ENCODE measurements at places on chromosomes 3 and 15.

GRCh38 chr3:71244153-71244825 lies 339.2 kb downstream of the FOXP1 start:
- no peak for DNase-seq

GRCh38 chr15:74374648-74375302 lies 7.3 kb upstream of the CYP11A1 start:
- DNase-seq: no peak

- no peak for DNase-seq
These were observed 156.3 kb downstream of the STT3B start for GRCh38 chr3:31688984-31689383.

GRCh38 chr3:32106929-32107362 lies 526 bp downstream of the GPD1L start:
- no peak for DNase-seq

GRCh38 chr3:78706906-78707523 lies 1060.8 kb downstream of the ROBO1 start:
- DNase-seq: no peak

GRCh38 chr3:143979813-143980212 lies 8.2 kb downstream of the DIPK2A start:
- DNase-seq: no peak

DNA sequence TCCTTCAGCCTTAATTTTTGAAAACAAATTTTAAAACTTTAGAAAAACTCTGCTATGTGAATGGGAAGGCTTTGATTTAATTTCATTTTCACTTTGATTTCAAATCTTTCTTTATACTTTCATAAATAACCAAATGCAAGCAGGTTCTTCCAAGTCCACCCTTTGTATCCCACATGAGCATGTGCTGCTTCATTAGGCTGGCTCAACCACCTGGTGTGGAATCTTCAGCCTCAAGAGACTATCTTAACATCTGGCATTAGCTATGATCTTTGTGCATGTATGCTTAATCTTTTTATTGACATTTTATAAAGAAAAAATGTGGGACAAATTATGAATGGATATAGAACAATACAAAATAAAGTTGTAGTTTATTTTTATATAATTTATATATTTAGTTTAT lies 81.8 kb upstream of the MLF1 start:
- no peak for DNase-seq

GRCh38 chr15:72230197-72231065 lies 559 bp downstream of the PKM start:
- DNase-seq: peak; percentile 80

GRCh38 chr15:32029862-32030781 lies at the start of gene CHRNA7:
CHRNA7 (plus strand) TSS chr15:32030515; CDS start chr15:32030595, 80 bp downstream.
- DNase-seq: no peak

GRCh38 chr3:18556001-18556408 lies 130.9 kb upstream of the SATB1 start:
- no peak for DNase-seq

DNA sequence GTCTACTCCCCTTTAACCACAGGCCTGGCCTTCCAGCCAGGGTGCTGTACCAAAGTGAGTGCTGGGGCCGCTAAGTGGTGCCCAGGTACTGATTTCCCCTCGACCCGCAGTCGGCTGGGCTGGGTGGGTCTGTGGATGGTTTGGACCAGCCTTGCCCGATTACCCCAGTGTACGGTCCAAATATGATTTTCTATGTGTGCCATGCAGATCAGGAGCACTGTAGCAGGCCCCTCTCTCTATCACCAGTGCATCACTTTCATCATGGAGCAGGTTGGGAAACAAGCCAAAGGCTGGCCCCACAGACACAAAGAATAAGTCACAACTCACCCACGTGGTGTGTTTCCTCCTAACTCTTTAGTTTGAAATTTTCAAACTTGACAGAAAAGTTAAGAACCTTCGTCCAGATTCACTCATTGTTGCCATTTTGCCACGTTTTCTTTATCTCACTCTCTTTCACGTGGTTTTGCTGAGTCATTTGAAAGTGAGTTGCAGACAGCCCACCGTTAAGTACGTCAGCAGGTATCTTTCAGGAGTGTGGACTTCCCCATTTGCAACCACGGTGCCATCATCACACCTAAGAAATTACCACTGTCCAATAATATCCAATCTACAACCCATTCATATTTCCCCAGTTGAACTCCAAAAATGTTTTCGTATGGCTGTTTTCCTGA lies 37.0 kb downstream of the ZNF710 start:
- no peak for DNase-seq

DNA sequence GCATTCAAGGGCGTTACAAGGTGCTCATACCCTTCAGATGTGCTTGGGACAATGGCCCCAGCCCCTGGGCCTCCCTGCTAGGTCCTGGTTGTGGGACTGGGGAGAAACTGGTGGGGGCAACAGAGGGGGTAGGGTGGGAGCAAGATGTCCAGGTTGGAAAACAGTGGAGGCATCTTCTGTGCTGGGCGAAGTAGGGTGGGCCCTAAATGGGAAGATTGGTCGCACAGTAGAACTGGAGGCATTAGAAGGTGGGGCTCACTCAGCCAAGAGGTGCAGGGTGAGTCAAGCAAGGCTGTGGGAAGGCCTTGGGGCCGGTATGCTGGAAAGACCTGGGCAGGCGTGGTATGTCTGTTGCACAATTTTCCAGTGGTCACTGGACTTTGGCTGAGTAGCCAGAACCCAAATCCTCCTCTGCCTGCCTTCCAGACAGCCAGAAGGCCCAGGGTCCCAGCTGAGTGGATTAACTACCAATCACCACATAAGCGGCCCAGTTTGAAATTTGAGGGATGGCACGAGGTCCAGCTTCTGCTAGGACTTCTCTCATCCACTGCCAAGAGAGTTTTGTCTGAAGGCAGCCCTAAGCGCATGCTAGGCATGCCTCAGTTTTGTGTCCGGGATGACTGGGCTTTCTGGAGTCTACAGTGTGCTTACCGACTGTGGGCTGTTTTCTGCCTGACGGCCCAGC lies 74.5 kb downstream of the LSM3 start:
- DNase-seq: no peak

GRCh38 chr3:61158216-61158615 lies 93.0 kb downstream of the FHIT start:
- no peak for DNase-seq

- no peak for DNase-seq
These were observed 54.8 kb upstream of the VGLL4 start for GRCh38 chr3:11698326-11699082.

DNA sequence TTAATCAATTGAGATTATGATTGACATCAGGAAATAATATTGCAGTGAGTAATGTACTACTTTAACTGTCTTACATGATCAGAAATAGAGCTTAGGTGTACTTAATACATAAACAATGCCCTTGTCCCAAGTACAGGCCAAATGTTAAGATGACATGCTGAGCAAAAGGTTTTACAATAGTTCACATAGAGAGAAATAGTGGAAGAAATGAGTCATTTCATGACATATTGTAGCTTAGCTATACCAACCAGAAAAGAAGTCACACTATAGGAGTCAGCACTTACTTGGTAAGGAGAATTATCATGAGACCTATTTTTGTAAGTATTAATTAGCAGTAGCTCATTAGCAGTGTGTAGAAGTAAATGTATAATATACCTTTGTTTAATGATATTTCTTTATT lies 96.4 kb upstream of the NANOGP8 start:
- DNase-seq: no peak

DNA sequence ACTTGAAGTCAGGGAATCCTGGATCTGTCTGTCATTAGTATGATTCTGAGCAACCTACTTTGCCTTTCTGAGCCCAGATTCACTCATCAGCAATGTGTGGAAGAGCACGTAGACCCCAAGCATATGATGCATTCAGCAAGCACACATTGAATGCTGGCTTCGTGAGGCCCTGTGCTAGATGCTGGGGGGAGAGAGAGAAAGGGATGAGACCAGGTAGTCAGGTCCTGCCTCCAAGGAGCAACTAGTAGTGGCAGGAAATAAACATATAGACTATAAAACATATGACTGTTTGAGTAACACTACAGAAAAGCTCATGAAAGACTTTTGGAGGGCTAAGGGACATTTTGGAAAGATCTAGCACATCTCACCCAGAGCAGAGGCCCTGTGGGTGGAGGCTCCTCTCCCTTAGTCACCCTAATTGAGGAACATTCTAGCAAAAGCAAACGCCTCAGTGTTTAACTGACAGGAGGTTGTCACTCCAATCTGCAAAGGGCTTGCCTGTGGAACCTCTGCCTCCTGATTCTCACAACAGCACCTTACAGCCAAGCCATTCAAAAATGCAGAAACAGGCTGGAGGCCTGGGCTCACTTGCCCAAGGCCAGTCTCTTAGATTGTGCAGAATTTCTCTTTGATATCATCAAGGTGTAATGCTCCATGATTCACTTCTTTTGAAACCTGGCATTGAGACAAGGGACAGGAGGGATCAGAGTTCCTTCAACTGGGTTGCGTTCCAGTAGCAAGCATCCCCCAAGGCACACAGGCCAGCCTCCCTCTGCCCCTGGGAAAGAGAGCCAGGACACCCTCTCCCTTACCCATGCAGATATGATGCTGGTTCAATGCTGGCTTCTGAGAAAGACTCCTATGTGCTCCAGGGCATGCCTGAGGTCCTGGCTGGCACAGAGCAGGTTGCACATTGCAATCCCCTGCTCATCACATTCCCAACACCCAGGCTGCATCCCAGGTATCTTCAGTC lies 26.1 kb downstream of the STARD5 start:
- DNase-seq: no peak

GRCh38 chr15:53576841-53577240 lies 182.6 kb downstream of the WDR72 start:
- no peak for DNase-seq

- peak; percentile 60 for DNase-seq
These were observed 36.5 kb upstream of the KLHL6 start for GRCh38 chr3:183591881-183592521.

DNA sequence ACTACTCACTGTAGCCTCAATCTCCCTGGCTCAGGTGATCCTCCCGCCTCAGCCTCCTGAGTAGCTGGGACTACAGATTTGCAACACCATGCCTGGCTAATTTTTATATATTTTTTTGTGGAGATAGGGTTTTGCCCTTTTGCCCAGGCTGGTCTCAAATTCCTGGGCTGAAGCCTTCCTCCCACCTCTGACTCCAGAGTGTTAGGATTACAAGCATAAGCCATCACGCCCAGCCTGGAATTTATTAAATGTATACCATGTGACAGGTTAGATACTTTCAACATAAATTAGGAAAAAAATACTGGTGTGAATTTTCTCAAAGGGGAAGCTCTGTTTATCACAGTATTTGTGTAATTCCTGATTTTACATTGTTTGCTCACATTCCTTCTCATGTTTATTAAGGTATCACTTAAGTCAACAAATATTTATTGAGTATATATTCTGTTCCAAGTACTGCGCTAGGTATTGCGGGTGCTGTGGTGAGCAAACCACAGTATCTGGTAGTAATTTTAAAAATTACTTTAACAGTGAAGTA lies 24.8 kb downstream of the PPP4R2 start:
- no peak for DNase-seq

DNA sequence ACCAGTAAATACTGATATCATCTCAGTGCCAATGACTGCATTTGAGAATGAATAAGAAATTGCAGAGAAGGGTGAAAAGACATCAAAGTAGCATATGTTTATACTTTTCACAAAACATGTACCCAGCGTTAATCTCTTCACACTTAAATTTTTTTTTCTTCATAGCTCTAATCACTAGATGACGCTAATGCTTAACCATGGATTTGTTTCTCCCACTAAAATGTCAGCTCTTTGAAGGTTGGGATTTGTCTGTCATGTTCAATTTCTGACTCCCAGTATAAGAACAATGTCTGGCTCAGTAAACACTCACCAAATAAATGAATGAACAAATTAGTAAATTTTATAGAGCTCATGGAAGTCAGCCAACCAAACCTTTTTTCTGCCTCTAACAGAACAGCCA lies 78.3 kb upstream of the LMCD1 start:
- DNase-seq: no peak

DNA sequence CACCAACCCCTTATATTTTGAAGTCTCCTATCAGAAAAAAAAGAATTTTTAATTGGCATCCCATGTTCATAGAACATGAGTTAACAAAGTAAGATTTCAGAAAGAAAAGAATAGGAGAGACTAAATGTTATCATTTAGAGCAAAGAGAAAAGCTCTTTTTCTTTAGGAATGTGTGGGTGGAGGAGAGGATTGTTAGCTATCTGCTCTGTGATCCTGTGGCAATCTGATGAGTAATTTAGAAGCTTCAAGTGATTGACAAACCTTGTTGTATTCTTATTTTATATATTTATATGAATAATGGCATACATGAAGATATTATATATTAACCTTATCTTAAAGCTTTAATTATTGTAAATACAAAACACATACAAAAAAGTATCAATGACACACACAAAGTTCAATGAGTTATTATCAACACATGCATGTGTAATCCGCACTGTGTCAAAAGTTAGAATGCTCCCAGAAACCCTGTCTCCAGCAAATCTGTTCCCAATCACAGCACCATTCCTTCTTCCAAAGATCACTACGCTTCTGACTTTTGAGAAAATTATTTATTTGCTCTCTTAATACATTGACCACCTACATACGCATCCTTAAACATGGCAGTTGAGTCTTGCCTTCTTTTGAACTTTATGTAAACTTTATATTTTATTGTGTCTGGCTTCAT lies 907.4 kb downstream of the MCTP2 start:
- DNase-seq: no peak

DNA sequence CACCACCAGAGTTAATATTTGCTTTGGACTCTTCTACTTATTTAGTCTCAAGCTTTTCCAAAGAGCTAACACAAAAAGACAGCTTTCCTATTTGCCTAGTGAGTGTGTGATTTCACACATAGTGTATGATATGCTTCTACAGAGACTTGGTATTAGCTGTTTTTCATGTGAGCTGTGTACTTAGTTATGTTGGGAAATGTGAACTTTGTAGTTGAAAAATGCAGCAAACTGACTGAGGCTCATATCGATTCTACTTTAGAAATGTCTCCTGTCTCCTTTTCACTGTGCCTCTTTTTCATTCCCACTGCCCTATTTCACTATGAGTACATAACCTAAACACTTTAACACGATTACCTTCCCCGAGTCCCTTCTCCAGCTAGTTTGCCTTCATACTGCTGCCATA lies 136.5 kb downstream of the ALCAM start:
- no peak for DNase-seq

- no peak for DNase-seq
These were observed 39.9 kb downstream of the GALNT15 start for GRCh38 chr3:16214366-16214765.

GRCh38 chr3:50551054-50551659 lies 16.4 kb downstream of the C3orf18 start:
- no peak for DNase-seq
